ENCODE measurements at places on chromosomes 11 and 22.

DNA sequence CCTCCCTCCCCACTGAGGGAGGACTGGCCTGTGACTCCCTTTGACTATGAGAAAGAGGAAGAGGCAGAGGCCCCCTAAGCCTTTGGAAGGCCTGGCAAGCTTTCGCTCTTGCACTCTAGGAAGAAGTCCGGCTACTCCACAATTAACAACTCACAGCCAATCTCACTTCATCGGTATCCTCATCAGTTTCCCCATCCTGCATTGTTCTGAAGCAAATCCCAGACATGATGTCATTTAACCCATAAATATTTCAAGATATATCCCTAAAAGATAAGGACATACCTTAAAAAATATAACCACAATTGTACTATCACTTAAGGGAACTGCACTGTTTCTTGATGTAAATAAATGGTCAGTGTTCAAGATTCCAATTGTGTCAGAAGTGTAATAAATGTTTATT lies 63.1 kb downstream of the CWC15 start:
- DNase-seq, result no peak

DNA sequence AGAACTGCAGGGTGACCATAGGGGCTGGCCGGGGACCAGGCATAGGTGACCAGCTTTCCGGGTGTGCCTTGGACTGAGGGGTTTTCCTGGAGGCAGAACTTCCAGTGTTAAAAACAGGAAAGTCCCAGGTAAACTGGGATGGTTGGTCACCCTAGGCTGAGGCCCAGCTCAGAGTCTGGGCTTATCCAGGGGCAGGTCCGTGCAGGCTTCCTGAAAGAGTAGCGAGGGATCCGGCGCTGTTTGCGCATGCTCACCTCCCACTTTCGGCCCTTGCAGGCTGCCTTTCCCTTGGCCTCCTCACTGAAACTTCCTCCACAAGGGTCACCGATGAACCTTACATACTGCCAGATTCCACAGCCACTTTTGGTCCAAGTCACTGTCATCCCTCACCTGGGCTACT lies 119.8 kb upstream of the PLET1 start:
- no peak for DNase-seq

DNA sequence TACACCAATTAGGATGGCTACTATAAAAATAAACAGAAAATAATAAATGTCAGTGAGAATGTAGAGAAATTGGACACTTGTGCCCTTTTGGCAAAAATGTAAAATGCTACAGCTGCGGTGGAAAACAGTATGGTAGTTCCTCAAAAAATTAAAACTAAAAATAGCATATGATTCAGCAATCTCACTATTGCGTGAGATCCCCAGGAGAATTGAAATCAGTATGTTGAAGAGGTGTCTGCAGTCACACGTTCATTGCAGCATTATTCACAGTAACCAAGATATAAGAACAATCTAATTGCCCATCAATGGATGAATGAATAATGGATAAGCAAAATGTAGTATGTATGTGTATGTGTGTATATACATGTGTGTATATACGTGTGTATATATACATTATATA lies 6.8 kb downstream of the OR52N2 start:
- DNase-seq, result no peak

GRCh38 chr11:86514453-86514852 lies 139.8 kb downstream of the CCDC81 start:
- no peak for DNase-seq

- DNase-seq, result no peak
Measured at GRCh38 chr11:79050786-79051185, 390.0 kb downstream of the TENM4 start.

- DNase-seq, result no peak
Measured at GRCh38 chr22:44486538-44486937, 11.5 kb downstream of the RTL6 start.

DNA sequence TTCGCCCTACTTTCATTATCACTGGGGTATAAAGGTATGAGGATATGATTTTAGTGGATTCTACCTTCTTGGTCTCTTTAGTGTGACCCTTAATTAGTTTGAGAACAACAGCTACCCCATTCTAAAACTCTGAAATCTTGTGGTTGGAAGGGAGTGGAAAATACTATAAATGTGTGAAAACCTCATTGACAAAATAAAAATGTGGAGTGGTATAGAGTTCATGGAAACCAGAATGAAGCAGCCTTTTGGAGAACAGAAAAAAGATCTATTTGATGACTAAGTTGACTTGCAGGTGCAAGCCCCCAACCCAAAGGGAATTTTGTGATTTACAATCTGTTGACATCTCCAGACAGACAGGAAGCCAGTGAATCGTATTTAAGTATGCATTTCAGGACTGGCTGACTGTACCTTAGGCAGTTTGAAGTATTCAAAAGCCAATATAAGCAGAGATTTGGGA lies 75.8 kb downstream of the GAS2 start:
- no peak for DNase-seq

DNA sequence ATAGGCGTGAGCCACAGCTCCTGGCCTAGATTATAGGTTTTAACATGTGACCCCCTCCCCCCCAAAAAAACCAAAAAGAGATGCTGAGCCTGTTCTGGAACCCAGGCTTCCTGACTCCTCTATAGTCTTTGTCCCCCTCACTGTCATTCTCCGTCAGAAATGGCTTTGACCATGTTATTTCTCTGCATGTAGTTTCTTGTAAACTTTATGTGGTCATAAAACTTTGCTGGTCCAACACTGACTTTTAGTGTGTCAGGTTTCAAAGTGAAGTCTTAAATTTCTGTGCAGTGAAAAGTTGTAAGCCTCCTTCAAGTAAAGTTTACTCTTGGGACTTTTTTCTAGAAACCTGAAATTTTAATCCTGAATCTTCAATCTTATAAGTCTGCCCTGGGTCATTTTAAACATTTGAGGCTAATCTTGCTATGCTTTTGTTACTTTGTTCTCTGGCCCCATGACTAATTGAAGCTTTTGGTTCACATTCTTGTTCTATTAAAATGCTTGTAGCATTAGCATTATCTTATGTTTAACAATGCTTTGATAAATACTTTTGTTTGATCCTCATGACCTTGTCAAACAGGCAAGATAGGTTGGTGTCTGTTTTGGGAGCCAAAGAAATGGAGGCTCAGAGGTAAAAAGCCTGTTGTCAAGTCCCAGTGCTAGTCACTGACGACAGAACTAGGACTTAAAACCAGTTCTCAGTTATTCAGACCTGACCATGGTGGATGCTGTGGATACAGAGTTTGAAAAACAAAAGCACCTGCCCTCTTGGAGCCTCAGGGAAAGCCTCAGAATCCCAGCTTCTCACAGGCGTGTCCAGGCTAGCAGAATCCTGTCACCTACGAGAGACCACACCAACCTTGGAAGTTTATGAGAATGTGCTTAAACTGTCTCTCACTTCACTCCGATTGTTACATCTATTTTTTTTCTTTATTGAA lies 87.7 kb upstream of the HORMAD2 start:
- no peak for DNase-seq

DNA sequence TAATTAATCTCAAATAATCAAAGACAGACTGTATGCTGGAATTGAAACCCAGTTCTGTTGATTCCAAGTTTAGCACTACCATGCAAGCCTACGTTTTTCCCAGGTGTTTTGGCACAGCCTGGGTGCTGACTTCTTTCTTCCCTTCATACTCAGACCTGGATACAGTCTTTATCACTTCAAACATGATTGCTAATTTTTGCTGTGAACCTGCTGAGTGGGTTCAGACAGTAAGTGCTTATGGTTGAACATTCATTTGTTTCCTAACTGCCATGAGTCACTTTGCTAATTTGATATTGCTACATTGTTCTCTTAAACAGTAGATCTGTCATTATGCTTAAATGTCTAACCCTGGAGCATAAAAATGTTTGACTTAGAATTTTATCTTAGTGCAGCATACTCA lies 12.2 kb downstream of the PAAF1 start:
- DNase-seq, result no peak

All from GM20000 (cell line).